ENCODE measurements at places on chromosomes 2 and 18.
A peak's percentile ranks its signal among the peaks of the same experiment; 100 is the strongest.

DNA sequence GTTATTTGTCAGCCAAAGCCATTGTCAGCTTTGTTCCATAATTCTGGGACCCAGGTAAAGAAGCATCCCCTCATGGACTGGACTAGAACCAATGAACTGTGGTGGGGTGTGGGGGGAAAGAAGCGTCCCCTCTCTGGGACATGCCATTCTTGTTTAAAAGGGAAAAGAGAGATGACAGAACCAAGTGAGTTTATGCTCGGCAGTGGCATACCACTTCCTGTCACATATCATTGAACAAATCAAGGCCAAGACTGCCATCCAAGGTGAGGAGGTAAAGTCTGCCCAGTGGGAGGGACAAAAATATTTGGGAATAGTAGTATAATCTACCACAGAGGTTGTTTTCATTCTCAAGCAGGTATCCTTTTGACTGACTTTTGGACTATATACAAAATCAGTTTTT lies 4.7 kb upstream of the GLS start:
- H3K4me3 ChIP-seq: no peak overlapping the region
- H3K27me3 ChIP-seq: no peaks in the 10 kb centered on the region
- no peak for DNase-seq
- no peaks in the 10 kb centered on the region for H3K36me3 ChIP-seq

DNA sequence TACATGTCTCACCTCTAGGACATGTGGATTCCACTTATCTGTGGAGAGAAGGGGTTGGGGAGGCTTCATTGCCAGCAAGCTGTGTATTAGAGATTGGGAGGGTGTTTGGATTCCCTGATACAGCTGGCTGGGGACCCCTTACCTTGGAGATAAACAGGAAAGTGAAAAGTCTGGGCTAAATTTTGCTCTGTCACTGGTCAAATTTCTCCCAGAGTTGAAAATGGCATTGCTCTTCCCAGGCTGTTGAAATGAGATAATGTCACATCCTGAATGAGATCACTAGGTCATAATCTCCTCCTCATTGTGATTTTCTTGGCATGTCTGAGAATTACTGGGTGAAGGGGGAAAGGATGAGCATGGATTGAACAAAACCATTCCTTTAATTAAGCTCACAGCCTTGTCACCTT lies 265.0 kb upstream of the PARD3B start:
- H3K27me3 ChIP-seq: no peaks in the 10 kb centered on the region
- H3K4me1 ChIP-seq: no peaks in the 10 kb centered on the region
- DNase-seq: no peak
- no peaks in the 10 kb centered on the region for H3K36me3 ChIP-seq
- no peak overlapping the region for H3K27ac ChIP-seq

DNA sequence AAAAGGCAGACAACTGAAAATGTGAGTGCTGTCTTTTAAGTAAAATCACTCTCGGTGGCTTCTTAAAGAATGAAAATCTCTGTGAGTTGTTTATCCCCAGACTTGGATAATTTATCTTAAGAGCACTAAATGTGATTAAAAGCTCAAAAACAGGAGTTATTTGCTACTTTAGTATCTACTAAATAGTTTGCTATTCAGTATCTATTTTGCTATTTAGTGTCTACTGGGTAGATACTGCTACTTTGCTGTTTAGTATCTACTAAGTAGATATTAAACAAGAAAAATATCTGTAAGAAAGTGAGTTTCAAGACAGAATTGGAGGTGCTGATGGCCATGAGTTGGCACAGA lies 1.4 kb upstream of the KCNG3 start:
- H3K27me3 ChIP-seq: peaks cover 15% of the 10 kb centered on the region
- no peak for DNase-seq
- no peak overlapping the region for H3K4me3 ChIP-seq
- no peaks in the 10 kb centered on the region for H3K36me3 ChIP-seq

DNA sequence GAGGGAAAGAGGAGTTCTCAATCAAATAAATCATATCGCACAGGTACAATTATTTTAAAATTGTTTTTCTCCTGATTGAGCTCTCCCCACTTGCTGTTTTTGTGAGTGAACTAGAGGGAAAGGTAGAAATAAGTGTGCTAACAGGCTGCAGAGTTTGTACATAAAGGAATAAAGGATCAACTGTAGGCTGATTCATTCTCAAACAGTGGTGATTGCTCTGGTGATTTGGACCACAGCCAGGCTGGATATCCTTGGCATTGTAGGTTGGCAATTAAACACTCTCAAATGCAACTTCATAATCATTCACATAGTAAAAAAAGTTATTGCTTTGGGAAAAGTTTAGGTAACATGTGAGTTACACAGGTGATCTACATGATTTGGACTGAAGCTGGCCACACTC lies 29.8 kb downstream of the LRP1B start:
- no peaks in the 10 kb centered on the region for H3K4me1 ChIP-seq
- no peaks in the 10 kb centered on the region for H3K27me3 ChIP-seq
- H3K36me3 ChIP-seq: no peaks in the 10 kb centered on the region
- no peak for DNase-seq

GRCh38 chr2:43383533-43383932 lies 157.1 kb upstream of the ZFP36L2 start:
- no peaks in the 10 kb centered on the region for H3K27me3 ChIP-seq
- H3K27ac ChIP-seq: no peak overlapping the region
- H3K4me3 ChIP-seq: no peak overlapping the region
- no peaks in the 10 kb centered on the region for H3K36me3 ChIP-seq
- H3K4me1 ChIP-seq: no peaks in the 10 kb centered on the region

- H3K4me1 ChIP-seq: no peaks in the 10 kb centered on the region
- H3K27ac ChIP-seq: no peak overlapping the region
Measured at GRCh38 chr18:75246721-75247610, 36.4 kb downstream of the TSHZ1 start.

GRCh38 chr2:257429-257828 lies 6.4 kb downstream of the SH3YL1 start:
- H3K4me3 ChIP-seq: no peak overlapping the region
- peaks cover 10% of the 10 kb centered on the region for H3K4me1 ChIP-seq
- no peak overlapping the region for H3K27ac ChIP-seq
- no peaks in the 10 kb centered on the region for H3K27me3 ChIP-seq

GRCh38 chr2:116810071-116810470 lies 1004.4 kb upstream of the DDX18 start:
- H3K27me3 ChIP-seq: no peaks in the 10 kb centered on the region
- H3K4me1 ChIP-seq: no peaks in the 10 kb centered on the region
- no peak overlapping the region for H3K4me3 ChIP-seq

- no peak for DNase-seq
- no peak overlapping the region for H3K27ac ChIP-seq
- H3K4me3 ChIP-seq: no peak overlapping the region
- no peaks in the 10 kb centered on the region for H3K36me3 ChIP-seq
- peaks cover 2% of the 10 kb centered on the region for H3K4me1 ChIP-seq
Measured at GRCh38 chr2:224041554-224041953, 2.5 kb upstream of the SERPINE2 start.

DNA sequence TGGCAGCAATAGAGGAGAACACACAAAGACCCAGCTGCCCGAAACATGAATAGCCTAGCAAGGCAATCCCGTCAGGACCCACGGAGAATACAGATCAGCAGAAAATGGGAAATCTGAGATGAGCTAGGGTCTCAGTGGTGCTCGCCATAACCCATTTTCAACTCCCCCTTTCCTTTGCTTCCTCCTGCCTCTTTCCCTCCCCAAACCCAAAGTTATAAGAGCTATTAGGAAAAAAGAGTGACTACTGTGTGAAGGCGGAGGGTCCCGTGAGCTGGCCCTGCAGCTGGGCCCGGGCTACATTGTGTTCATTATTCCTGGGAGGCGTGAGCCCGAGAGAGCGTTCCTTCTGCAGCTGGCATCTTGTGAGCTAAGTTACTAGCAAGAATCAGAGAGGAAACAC lies 118.4 kb downstream of the PID1 start:
- no peak overlapping the region for H3K27ac ChIP-seq
- no peaks in the 10 kb centered on the region for H3K27me3 ChIP-seq

GRCh38 chr18:46474487-46475389 lies 182.3 kb downstream of the LOXHD1 start:
- H3K4me3 ChIP-seq: peak overlapping the region; percentile 51
- no peaks in the 10 kb centered on the region for H3K36me3 ChIP-seq
- H3K27me3 ChIP-seq: no peaks in the 10 kb centered on the region
- H3K4me1 ChIP-seq: no peaks in the 10 kb centered on the region
- H3K27ac ChIP-seq: no peak overlapping the region

DNA sequence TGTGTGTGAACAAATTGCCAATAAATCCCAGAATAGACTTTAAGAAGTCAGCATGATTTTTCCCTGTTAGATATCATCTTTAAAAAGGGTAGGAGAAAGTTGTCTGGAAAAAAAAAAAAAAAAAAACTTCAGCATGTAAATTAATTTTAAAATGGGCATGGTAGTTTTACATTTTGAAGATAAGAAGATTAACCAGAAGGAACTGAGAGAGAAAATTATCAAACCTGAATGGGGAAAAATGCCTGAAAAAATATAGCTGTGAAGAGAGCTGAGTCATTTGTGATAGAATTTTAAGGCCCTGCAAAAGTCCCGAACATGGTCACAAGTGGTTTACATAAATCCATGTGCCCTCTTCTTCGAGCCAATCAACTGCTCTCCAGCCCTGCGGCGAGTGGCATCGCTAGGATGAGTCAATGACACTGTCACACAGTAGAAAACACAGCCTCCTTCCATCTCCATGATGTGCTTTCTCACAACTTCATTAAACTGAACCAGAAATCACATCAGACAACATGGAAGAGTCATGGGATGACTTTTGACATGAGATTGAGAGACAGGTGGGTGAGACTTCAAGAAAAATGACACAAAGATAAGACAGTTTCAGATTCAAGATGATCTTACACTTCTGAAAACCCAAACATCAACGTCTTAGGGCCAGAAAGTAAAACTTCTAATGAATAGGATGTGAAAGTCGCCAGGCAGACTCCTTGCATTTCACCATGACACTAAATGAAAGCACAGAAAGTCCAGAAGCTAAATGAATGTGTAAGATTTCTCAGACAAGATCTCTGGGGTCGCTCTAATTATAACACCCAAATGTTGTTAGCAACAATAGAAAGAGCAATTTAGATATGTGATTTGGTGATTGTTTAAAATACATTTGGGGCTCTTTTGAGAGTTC lies 273.0 kb upstream of the ID2 start:
- no peaks in the 10 kb centered on the region for H3K36me3 ChIP-seq
- no peak overlapping the region for H3K4me3 ChIP-seq
- H3K27me3 ChIP-seq: no peaks in the 10 kb centered on the region
- H3K27ac ChIP-seq: no peak overlapping the region

- no peaks in the 10 kb centered on the region for H3K27me3 ChIP-seq
- no peaks in the 10 kb centered on the region for H3K36me3 ChIP-seq
- no peak overlapping the region for H3K27ac ChIP-seq
- DNase-seq: no peak
- H3K4me3 ChIP-seq: no peak overlapping the region
Measured at GRCh38 chr18:45320724-45321123, 294.6 kb upstream of the SLC14A2 start.

- no peaks in the 10 kb centered on the region for H3K36me3 ChIP-seq
- no peak for DNase-seq
Measured at GRCh38 chr18:12417687-12418086, 10.0 kb downstream of the PRELID3A start.

- H3K27me3 ChIP-seq: no peaks in the 10 kb centered on the region
- no peak for DNase-seq
- H3K4me1 ChIP-seq: no peaks in the 10 kb centered on the region
- H3K4me3 ChIP-seq: no peak overlapping the region
- H3K27ac ChIP-seq: no peak overlapping the region
Measured at GRCh38 chr2:5234563-5234962, 457.6 kb upstream of the SOX11 start.

DNA sequence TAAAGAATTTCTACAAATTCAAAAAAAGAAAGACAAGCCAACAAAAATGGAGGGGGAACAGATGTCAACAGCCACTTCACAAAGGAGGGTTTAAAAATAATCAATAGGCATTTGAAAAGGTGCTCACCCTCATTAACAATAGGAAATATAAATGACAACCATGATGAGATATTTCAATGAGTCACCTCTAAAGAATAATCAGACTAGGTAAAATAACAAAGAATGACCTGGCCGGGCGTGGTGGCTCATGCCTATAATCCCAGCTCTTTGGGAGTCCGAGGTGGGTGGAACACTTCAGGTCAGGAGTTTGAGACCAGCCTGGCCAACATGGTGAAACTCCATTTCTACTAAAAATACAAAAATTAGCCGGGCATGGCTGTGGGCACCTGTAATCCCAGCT lies 133.6 kb downstream of the KCNE4 start:
- H3K4me3 ChIP-seq: no peak overlapping the region
- no peaks in the 10 kb centered on the region for H3K36me3 ChIP-seq
- no peak for DNase-seq

- H3K27ac ChIP-seq: peak overlapping the region; percentile 37
- H3K27me3 ChIP-seq: no peaks in the 10 kb centered on the region
- DNase-seq: peak; percentile 96
- H3K4me1 ChIP-seq: peaks cover 47% of the 10 kb centered on the region
Measured at GRCh38 chr2:46198164-46198883, 98.9 kb upstream of the EPAS1 start.
